ENCODE measurements at places on chromosomes 11 and 22.

GRCh38 chr22:50447576-50448551 is 27.0 kb downstream of the SBF1 start:
- DNase-seq: no peak

DNA sequence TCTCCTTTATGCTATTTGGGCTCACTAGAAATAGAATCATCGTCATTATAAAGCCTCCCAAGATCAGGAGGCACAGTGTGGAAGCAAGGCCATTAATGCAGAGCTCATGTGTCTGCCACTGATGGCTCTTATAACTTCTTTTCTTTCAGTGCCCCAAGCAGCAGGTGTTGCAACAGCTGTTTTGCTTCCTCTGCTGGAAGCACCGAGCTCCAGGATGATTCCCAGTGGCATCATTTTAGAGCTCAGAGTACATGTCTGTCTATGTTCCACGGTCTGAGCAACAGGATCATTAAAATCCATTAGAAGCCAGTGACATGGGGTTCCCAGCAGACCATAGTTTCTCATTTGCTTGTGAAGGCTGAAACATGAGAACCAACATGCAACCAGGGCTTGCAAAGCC is 803.0 kb upstream of the FAT3 start:
- no peak for DNase-seq

- DNase-seq: no peak
These were observed 26.1 kb downstream of the UBE2L3 start for GRCh38 chr22:21593406-21594232.

DNA sequence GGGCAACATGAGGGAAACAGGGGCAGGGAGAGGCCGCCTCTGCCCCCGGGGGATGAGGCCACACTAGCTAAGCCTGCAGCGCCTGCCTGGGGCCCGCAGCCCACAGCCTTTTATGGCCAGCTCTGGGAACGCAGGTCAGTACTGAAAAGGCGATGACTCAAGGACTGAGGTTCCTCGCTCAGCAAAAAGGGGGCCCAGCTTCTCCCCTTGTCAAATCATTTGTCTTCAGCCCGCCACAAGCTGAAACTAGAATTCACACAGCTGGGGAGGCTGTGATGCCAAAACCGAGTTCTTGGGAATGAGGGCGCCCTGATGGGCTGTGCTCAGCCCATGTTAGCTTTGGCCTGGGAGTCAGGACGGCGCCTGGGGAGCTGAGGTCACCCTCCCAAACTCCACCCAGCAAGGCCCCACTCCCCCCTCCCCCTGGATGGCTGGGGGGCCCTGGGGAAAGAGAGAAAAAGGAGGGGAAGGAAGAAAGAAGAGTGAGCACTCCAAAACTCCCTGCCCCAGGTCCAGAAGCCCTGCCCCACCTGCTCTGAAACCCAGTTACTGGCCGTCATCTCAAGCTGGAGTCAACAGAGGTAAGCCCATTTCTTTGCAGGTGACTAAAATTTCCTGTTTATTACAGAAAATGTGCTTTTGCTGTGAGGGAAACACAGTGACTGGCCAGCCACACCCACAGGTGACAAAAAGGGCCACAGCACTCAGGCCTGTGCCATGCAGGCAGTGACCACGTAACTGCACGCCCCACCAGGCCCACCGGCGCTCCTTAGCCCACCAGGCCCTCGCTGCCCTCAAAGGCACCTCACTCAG is 13.7 kb downstream of the EHD1 start:
- DNase-seq: no peak

DNA sequence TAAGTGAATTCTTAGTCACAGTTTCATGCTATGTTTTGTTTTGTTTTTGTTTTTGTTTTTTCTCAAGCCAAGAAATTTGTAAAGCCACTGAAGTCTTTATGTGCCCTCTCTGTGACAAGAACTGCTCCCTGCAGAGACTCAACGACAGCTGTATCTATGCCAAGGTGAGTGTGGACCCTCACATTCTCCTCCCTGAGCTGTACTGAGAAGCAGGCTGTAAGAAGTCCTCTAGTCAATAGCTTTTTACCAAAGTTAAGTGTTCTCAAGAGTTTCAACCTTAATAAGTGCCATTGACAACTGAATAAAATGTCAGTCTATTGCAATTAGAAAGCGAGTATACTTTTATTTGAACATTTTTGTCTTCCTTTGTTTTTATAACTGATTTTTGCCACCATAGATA is 18.9 kb downstream of the MUC15 start:
- DNase-seq: no peak

DNA sequence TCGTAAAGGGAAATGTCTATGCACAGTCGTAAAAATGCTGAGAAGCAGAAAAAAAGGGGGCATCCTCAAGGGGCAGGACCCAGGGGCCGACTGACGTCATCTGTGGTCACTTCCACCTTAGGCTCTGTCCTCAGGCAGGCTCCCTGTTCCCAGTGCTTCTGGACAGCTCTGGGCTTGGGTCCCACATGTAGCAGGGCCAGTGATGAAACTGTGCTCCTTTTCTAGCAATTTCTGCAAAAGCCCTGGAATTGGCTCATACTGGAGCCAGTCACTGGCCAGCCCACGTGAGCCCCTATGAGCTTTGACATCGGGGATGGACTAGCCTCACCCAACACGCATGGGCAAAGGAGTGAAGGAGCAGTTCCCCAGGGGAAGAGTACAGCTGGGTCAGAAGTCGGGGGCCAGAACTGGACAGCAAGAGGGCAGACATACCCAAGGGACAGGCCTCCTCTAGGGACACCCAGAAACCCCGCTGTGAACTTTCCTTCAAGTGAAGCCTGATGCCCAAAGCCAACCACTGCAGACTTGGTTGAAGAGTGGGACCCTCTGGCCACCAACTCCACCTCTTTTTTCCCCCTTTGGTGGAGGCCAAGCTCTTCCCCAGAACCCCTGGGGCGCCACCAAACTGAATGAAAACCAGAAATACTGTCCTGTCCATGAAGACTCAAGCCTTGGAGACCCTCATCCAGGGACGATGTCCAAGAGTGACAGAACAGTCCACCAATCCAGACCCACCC is 1349.0 kb downstream of the BRD1 start:
- DNase-seq: no peak

- no peak for DNase-seq
These were observed 86.5 kb upstream of the CLDN5 start for GRCh38 chr22:19610518-19611253.

DNA sequence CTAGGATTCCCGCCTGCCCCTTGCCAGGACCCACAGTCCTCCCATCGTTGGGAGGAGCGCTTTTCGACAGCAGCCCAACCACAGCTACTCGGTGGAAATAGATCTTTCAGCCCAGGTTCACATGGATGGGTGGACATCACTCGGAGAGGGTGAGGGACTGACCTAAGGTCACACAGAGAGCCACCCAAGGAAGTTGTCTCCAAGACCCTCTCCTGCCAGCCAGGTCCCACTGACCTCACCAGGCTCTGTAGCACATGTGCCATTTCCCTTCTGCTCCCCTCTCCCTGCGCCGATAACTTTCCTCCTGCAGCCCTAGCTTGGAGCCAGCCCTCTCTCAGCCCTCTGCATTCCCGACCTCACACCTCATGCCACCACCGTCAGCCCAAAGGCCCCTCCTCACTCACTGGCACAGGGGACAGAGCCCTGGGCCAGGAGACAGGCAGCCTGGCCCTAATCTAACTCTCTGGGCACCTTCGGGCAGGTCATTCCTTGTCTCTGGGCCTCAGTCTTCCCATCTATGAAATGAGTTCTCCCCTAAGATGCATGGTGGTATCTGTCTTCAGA is 4.7 kb downstream of the KCNJ4 start:
- DNase-seq: no peak

DNA sequence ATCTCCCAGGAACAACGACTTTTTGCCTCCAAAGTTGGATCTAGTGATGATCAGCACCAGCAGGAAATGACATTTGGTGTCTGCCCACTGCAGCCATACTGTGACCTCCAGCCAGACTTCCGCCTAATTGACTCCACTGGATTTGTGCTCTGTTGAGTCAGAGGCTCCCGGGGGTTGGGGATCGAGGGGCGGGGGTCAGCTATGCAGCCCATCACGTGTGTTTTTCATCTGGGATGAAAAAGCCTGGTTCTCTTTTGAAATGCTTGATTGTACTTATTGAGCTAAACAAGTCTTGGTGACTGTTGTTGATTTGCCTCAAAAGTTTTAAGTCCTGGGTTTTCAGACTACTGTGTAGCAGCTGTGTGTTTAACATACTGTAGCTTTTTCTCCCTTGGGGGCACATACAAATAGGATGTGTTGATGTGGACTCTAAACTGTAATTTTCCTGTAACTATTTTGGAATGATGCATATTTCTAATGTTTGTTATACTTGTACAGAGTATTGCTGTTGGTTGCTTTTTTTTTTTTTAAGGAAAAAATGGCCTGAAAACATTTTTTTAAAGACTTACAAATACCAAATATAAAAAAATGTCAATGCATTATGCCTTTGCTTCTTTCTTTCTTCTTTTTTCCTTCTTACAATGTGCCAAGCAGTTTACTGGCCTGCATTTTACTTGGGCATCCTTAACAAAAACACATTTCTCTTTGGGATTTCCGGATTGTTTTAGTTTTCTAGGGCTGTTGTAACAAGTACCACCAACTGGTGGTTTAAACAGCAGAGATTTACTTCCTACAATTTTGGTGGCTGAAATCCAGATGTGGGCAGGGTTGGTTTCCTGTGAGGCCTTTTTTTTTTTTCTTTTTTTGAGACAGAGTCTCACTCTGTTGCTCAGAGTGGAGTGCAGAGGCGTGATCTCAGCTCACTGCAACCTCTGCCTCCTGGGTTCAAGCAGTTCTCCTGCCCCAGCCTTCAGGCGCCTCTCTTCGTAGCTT is 46.1 kb upstream of the OR4B1 start:
- DNase-seq: no peak

DNA sequence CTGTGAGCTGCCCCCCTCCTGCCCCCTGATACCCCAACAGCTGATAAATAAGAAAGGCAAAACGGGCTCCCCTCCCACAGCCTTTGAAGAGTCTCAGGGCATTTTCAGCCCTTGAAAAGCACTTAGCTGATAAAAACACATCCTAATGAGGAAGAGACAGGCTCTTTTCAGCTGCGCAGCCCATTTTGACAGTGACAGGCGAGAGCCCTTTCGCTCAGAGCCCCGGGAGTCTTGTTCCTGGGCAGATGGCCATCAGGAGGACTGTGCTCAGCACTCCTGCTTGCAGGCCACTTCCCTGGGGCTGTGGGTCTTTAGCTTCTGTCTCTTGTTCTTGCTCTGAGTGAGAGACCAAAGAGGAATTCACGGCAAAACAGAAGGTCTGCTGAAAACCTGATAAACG is 757.2 kb downstream of the BRD1 start:
- no peak for DNase-seq

DNA sequence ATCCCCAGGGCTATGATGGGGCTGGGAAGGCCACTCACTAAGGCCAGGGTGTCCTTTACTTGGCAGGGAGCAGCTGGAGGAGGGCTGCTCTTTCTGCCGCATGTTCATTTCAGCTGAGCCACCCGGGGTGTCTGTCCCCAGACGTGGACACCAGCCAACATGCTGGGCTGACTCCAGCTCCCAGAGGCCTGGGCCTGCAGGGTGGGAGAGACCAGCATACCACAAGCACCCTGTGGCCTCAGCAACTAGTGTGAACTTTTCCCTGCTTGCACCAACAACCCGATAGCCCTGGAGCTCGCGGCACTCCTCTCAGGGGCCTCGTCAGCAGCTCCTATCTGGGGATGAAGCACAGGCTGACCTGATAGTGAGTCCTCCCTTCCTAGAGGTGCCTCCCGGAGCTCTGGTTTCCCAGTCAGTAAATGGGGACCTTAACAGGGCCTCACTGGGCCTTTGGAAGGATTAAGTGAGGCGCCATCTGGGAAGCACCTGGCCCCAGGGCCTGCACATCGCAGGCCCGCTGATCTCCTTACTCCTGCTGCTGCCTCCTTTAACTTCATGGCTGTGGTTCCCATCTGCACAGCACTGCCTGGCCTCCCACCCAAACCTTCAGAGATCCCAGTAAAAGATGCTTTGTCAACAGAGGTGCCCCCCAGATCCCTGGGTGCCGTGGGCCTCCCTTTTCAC is 83.4 kb downstream of the GALNT18 start:
- peak; percentile 67 for DNase-seq

GRCh38 chr11:17019232-17019631 is 5.0 kb upstream of the PLEKHA7 start:
- peak; percentile 89 for DNase-seq

- DNase-seq: no peak
These were observed 1.8 kb downstream of the DCPS start for GRCh38 chr11:126305699-126306098.

DNA sequence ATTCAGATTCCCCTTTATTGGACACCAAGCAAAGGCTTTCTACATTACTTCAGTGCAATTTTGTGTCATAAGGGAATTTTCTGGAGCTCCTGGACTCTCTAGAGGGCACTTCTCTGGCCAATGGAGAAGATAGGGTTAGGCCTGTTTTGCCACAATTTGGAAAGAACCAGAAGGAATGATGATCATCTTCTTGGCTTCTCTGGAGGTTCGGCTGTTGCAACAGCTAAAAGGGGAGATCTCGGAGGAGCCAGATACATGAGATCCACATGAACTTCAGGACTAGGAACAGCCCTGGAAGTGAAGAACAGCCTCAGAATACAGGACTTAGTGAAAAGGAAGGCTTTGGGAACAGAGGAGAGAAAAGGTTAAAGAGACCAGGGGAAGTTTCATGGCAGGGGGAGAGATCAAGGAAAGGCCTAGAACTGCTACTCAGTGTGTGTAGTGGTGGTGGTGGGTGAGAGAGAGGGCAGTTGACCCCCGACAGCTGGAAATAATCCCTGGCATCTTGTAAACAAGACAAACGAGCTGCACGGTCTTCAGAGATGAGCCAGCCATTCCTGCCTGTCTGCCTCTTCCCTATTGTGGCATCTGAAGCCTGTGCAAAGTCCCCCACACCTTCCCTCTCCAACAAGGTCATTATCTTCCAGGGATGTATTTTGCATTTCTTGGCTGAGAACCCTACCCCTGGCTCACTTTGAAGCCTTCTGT is 83.8 kb downstream of the CCDC81 start:
- DNase-seq: no peak

DNA sequence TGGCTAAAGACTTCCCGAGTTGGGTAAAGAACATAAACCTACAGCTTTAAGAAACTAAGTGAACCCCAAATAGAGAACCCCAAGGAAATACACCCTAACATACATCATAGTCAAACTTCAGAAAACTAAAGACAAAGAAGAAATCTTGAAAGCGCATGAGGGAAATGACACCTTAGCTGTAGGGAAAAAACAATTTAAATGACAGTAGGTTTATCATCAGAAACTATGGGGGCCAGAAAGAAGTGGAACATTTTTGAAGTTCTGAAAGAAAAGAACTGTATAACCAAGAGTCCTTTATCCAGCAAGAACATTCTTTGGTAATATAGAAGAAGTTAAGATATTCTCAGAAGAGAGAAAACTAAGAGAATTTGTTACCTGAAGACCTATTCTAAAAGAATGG is 15.5 kb upstream of the OR2AT4 start:
- no peak for DNase-seq

DNA sequence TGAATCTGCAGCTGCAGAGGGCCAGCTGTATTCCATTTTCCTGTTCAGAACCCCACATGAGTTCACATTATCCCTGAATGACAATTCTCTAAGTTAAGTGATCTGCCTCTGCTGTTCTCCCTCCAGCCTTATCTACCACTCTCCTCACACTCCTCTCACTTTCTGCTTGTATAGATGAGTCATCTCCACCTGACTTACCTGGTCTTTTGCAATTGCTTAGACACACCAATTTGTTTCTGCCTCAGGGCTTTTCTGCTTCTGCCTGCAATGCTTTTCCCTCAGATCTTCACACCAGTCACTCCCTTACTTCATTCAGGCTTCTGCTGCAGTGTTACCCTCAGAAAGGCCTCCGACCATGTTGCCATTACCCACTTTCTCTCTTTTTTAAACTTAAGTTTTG is 118.1 kb downstream of the ATM start:
- DNase-seq: no peak

Data from COR-L47 (cell line).